Type B pancreatic cell (in vitro differentiated cells): ENCODE measurements at places on chromosomes 3 and 15.
A peak's percentile ranks its signal among the peaks of the same experiment; 100 is the strongest.

DNA sequence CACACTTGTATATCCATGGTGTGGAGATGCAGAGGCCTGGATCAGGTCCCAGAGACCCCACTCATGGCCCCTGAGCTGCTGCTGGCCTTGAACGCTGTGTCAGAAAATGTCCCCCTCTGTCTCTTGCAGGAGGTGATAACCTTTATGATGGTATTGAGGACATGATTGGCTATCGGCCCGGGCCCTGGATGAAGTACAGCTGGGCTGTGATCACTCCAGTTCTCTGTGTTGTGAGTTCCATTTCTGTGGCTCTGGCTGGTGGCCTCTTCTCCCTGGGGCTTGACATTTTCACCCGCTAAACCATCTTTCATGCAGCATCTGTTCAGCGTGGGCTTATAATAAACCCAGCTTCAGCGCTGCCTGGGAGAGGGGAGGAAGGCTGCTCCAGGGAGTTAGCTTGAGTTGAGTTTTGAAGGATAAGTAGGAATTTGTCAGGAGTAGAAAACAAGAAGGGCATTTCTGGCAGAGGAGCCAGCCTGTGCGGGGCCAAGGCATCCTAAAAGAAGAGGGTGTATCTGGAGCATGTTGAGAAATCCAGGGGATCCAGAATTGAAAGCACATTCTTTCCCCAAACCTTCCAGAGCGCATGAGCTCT, 61.1 kb downstream of the GRIP2 start:
- DNase-seq, result no peak

DNA sequence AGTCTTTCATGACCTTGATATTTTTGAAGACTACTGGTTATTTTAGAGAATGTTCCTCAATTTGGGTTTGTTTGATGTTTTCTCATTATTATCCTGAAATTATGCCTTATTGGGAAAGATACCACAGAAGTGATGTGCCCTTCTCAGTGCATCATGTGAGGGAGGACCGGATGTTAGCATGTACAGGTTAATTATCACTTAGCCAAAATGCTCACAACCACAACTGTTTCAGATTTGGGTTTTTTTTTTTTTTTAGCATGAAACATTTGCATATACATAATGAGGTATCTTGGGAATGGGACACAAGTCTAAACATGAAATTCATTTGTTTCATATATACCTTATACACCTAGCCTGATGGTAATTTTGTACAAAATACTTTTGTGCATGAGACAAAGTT, 59.8 kb downstream of the PIK3R4 start:
- no peak for DNase-seq

GRCh38 chr3:49131040-49131439, 1.8 kb downstream of the LAMB2 start:
- no peak for DNase-seq

GRCh38 chr15:59255680-59256336, 49.2 kb downstream of the LDHAL6B start:
- no peak for DNase-seq

DNA sequence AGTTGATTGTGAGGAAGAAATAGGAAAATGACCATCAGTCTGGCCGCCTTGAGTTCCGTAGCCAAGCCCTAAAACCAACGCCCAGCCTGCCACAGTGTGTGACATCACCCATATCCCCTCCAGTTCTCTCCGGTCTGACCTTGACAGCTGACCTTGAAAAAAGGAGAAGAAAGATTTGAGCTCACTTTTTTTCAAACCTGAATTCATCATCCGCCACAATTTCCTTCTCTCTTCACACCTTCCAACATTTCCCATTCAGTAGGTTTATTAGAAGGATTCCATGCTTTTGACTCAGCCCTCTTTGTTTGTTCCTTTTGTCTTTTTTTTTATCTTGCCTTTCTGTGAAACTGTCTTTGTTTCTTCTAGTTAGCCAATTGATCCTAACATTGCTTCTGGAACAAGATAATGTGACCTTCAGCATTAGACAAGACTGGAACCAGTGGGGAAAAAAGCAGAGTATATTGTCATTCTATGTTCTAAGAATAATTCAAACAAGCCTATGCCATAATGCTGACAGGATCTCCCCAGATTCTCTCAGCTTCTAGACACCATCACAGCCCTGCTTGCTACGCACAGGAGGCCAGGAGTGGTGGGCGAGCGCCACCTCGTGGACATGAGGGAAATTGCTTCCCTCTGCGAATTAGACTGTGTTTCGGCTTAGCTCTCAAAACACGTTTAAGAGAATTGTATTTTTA, 283.1 kb downstream of the FGF12 start:
- DNase-seq, result peak; percentile 71

- DNase-seq, result no peak
These were observed 6.1 kb upstream of the LEKR1 start for GRCh38 chr3:156819842-156820691.

DNA sequence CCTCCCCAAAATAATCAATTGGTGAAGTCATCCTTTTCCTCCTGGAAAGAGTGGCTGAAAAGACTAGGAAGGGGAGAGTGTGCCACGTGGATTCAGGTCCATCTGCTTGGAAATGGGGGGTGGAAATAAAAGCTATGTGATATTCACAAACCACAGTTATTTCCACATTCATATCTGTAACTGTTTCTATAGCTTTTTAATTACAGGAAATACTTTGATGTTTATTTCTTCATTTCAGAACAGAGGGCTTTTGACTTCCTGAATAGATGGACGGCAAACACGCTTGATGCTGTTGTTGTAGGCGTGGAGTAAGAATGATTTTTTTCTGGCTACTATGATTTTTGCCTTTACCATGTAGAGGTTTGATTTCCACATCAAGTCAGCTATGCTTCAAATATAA, 10.1 kb downstream of the AADACL2 start:
- no peak for DNase-seq

DNA sequence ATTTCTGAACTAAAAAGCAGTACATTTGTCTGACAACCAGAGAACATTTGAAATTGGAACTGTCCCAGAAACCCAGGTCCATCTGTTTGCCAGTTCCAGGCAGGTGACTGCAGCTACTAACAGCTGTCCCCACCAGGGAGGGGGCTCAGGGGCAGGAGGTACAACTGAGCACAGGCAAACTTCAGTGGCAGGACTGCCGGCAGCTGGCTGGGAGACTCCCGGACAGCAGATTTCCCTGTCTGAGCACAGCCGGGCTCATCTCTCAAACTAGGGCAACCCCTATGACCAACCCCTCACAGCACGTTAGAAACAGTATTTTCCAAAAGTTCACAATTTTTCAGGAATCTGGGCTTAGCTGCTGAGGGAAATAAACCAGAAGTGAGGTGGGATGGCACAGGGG, 88.8 kb downstream of the MEGF11 start:
- DNase-seq, result no peak

DNA sequence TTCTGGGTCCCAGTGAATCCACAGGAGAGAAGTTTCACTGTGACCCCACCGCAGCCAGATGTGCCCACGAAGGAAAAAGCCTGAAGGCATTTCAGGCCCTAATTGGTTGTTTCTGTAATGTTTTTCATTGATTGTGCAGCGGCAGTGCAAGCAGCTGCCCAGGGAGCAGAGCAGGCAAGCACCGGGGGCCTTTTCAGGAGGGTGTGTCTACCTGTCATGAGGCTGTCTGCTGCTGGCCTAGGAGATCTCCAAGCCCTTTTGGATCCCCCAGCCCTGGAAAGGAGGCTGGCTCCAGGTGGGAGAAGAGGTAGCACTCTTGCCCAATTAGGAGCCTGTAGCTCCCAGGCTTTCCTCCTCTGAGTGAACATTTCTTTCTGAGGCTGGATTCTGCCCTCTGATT, 108.8 kb downstream of the EPHB1 start:
- DNase-seq, result no peak

- DNase-seq, result no peak
These were observed 45.2 kb upstream of the PFN2 start for GRCh38 chr3:150015901-150016300.

GRCh38 chr3:183449391-183449790, 21.0 kb upstream of the MCF2L2 start:
- no peak for DNase-seq

- no peak for DNase-seq
These were observed 191.6 kb upstream of the STT3B start for GRCh38 chr3:31341130-31341529.

GRCh38 chr3:173045770-173046382, 95.2 kb downstream of the SPATA16 start:
- DNase-seq, result no peak

- DNase-seq, result no peak
These were observed 84.8 kb downstream of the XXYLT1 start for GRCh38 chr3:195186041-195186709.

DNA sequence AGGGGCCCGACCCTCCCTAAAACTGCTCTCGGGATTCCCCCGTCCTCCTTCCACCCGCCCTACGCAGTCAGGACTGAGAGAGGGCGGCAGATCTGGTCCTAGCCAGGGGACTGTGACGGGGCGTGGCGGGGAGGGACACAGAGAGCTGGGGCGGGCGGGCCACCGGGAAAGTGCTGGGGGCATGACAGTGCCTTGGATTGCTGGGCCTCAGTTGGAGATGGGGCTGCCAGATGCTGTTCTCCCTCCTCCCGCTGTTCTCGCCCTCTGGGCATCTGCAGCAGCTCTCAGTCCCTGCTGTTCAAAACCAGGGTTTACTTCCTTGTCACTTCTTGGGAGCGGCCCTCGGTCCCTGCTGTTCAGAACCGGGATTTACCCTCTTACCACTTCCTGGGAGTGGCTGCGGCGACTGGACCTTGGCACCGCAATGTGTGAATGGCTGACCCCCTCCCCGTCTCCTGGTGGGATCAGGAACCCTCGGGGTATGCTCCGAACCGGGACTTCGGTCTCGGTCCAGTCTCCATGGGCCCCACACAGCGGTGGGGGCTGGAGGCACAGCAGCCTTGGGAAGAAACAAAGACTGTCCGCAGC, 1.8 kb upstream of the RPP25 start:
- no peak for DNase-seq

GRCh38 chr15:77632534-77633133, at the start of gene LINGO1:
LINGO1 (minus strand) TSS chr15:77632912; CDS start chr15:77632315, 597 bp downstream.
- no peak for DNase-seq

DNA sequence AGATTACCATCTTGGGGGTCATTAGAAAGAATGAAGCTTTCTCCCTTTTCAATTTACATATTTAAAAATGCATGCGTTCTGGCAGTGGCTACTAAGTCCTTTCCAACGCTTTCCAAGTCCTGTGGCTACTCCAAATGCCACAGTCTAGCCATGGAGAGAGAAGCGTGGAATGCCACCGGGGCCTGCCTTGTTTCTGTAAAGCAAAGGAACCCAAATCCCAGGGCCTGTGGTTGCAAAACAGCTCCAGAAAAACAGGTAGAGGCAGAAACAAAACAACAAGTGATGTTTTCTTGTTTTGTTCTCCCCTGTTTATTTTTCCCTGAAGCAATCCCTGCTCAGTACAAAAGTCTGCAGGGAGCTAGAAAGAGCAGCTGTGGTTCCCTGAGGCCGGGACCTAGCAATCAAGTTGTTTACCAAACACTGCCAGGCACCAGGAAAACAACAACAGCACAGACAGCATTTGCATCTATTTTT, 85.5 kb downstream of the FOXP1 start:
- DNase-seq, result no peak

DNA sequence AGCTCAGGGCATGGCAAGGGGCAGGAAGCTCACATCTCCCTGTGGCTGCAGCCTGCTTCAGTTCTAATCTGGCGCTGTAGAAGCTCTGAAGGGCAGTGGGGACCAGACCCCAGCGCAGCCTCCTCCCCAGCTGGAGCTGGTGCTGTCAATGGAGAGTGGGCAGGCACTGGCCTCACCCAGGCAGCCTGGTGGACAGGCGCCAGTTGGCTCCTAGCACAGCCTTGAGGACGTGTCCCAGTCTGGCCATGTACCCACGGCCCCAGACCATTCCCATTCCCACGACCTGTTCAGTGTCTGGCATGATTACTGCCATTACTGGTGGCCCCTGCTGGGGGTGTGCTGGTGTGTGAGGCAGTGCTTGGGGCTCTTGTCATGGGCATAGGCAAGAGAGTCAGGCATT, 16.3 kb downstream of the TYRO3 start:
- no peak for DNase-seq

DNA sequence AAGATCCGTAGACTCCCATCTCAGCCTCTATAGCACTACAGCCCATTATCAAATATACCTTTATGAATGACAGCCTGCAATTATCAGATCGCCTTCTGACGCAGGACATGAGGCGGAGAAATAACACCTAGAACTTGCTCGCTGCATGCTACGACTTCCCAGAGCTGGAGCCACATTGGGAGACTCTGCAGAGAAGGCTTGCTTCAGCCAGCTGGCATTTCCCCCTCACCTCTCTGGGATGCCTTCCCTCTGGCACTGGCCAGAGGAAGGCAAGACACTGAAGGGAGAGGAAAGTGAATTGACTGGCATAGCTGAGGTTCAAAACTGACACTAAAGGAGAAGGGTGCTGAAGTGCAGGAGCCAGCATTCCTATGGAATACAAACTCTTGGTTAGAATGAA, 131.7 kb downstream of the GABRB3 start:
- DNase-seq, result no peak

GRCh38 chr15:101545548-101546505, 56.3 kb upstream of the PCSK6 start:
- DNase-seq, result no peak

DNA sequence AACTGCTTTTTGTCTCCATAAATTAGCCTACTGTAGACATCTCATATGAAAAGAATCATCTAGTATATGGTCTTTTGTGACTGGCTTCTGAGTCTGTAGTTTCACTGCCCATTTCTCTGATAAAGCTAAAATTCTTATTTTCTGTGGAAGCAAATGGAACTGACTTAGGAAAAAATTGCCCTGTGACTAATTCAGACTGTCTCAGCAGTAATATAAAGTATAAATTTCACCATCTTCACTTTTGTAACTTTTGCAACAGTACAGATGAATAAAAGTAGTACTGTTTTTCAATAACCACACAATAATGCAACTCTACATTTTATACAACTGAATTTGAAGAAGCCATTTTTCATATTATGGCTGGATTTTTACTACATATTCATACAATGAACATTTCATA, 104.1 kb downstream of the TBC1D5 start:
- no peak for DNase-seq

DNA sequence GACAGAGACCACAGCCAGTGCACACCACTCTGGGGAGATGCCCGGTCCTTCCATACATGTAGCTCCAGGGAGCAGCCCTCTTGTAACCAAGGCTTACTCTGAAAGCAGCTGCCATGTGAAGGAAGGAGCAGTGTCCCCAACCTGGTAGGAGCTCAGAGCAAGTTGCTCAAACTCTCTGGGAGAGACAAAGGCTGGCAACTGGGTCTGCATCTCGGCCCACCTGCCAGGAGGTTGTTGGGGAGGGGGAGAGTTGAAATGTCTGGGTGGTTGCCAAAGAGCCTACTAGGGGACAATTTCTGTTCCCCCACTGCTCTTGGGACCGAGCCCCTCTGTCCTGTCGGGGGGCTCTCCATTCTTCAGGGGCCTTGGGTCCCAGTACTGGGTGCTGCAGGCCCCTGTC, 309.9 kb downstream of the TLE3 start:
- no peak for DNase-seq

- DNase-seq, result no peak
These were observed 14.3 kb downstream of the SPG21 start for GRCh38 chr15:64975390-64975789.

- no peak for DNase-seq
These were observed 519.9 kb downstream of the ZBBX start for GRCh38 chr3:166860217-166860616.

- no peak for DNase-seq
These were observed 6.9 kb upstream of the EIF3J start for GRCh38 chr15:44529864-44530604.

- DNase-seq, result no peak
These were observed 109.7 kb upstream of the PDZRN3 start for GRCh38 chr3:73734211-73735089.

- DNase-seq, result no peak
These were observed 627.1 kb downstream of the NAALADL2 start for GRCh38 chr3:175486255-175486654.

GRCh38 chr15:98077186-98077585, 116.7 kb downstream of the ARRDC4 start:
- no peak for DNase-seq
